ENCODE measurements at places on chromosomes 13 and 19.
A peak's percentile ranks its signal among the peaks of the same experiment; 100 is the strongest.

GRCh38 chr19:42285541-42285941 lies 16.4 kb upstream of the PRR19 start:
- peak overlapping the region; percentile 94 for H3K4me3 ChIP-seq
- DNase-seq: no peak
- peaks cover 3% of the 10 kb centered on the region for H3K36me3 ChIP-seq

DNA sequence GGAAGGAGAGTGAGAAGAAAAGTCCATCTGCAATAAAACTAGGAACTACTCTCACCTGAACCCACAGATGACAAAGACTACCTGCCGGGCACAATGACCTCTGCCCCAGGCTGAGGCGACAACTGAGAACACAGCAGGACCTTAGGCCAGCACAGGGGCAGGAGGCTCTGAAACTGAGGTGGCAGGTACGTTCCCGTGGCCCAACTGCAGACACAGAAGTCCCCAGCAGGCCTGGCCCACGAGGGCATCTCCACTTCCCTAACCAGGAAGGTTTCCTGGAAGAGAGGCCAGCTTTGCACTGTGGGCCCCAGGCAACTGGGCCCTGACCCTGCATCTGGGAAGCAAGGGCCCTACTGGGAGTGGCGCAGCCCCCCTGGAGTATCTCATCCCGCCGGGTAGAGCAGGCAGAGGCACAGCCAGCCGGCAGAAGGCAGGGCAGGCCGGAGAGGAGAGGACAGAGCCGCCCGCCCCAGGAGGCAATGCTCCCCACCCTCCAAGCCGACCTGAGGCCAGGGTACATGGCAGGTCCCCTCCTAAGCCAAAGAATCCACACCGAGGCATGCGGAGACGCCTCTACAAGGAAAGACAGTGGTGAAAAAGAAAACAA lies 32.7 kb downstream of the STK24 start:
- peak overlapping the region; percentile 76 for H3K27ac ChIP-seq
- H3K4me3 ChIP-seq: peak overlapping the region; percentile 77
- H3K27me3 ChIP-seq: no peaks in the 10 kb centered on the region
- H3K4me1 ChIP-seq: peaks cover 50% of the 10 kb centered on the region
- DNase-seq: no peak

DNA sequence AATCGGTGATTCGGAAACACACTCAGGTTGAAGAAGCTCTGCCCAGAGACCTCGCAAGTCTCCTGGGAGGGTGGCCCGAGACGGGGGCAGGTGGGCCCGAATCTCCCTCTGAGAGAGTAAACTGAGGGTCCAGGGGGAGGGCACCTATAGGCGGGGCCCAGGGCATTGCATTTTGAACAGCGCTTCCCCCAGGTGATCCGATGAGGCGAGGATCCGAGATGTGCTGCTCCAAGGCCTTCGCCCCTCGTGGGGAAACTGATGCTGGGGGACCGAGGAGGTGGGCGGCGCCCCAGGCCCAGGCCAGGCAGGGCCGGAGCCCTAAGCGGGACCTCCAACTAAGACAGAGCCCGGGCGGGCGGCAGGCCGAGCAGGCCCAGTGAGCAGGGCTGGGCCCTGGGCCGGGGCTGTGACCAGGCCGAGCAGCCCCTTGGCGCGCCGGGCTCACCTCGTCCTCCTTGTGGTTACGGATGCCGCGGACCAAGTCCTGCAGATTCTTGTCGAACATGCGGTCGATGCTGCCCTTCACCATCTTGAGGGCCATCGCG lies 500 bp downstream of the AP3D1 start:
- H3K36me3 ChIP-seq: peaks cover 2% of the 10 kb centered on the region
- peak overlapping the region; percentile 74 for H3K27ac ChIP-seq
- H3K27me3 ChIP-seq: no peaks in the 10 kb centered on the region
- H3K4me3 ChIP-seq: peak overlapping the region; percentile 85

DNA sequence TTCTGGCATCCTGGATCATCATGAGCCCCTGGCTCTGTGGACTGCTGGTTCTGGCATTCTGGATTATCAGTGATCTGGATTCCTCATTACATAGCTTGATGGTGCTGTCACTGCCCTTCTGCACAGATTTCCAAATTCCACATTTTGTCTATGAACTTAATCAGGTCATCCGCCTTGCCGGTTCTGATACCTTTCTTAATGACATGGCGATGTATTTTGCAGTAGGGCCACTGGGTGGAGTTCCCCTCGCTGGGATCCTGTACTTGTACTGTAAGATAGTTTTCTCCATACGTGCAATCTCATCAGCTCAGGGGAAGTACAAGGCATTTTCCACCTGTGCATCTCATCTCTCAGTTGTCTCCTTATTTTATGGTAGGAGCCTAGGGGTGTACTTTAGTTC lies 24.4 kb upstream of the OR7C2 start:
- H3K27me3 ChIP-seq: peaks cover 15% of the 10 kb centered on the region
- no peaks in the 10 kb centered on the region for H3K4me1 ChIP-seq
- no peaks in the 10 kb centered on the region for H3K36me3 ChIP-seq
- DNase-seq: no peak
- H3K27ac ChIP-seq: no peak overlapping the region

GRCh38 chr13:82963226-82964099 lies 918.8 kb downstream of the SLITRK1 start:
- no peak for DNase-seq
- H3K36me3 ChIP-seq: no peaks in the 10 kb centered on the region
- no peaks in the 10 kb centered on the region for H3K4me1 ChIP-seq
- no peaks in the 10 kb centered on the region for H3K27me3 ChIP-seq

All from memory B cell (primary cell).